ENCODE measurements at places on chromosomes 16 and 17.
A peak's percentile ranks its signal among the peaks of the same experiment; 100 is the strongest.

- no peak for DNase-seq
These were observed 10.1 kb downstream of the GAST start for GRCh38 chr17:41722231-41722630.

GRCh38 chr16:19499481-19499880 lies 22.4 kb downstream of the GDE1 start:
- DNase-seq = no peak

- no peak for DNase-seq
These were observed 310.0 kb downstream of the CBLN1 start for GRCh38 chr16:48971571-48972077.

- DNase-seq = no peak
These were observed 55.9 kb downstream of the WDR45B start for GRCh38 chr17:82592289-82592766.

- DNase-seq = no peak
These were observed 8.5 kb downstream of the MLLT6 start for GRCh38 chr17:38713456-38714075.

- no peak for DNase-seq
These were observed at the start of gene TEKT3 for GRCh38 chr17:15341385-15341849. TSS of gene TEKT3 (minus strand) at chr17:15341597. CDS start at chr17:15331585, 10,012 bp downstream.

- peak; percentile 98 for DNase-seq
These were observed 16.5 kb downstream of the ADAM11 start for GRCh38 chr17:44775136-44775837.

- DNase-seq = no peak
These were observed 10.7 kb downstream of the MMD start for GRCh38 chr17:55410722-55411462.

DNA sequence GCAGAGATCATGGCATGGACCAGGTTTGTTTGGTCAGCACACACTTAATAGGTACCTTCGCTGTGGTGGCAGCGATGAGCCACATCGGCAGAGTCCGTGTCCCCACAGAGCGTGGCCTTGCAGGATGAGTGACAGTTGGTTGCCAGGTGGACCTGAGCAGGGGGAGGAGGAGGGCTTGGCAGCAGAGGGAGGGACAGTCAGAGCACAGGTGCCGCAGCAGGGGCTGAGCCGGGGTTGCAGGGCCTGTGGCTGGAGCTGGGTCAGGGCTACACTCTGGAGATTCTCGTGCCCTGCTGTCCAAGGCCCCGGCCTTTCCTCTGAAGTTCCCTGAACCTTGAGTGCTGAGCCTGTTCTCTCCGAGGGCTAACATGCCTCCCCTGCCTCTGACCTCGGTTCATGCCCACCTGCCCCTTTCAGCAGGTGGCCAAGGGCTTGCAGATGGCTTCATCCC lies 24.8 kb downstream of the POLR3E start:
- DNase-seq = no peak

- DNase-seq = peak; percentile 83
These were observed 32.3 kb downstream of the RAP1GAP2 start for GRCh38 chr17:2828397-2829038.

GRCh38 chr16:19132255-19132654 lies 18.5 kb downstream of the ITPRIPL2 start:
- DNase-seq = no peak

- no peak for DNase-seq
These were observed at the start of gene AANAT for GRCh38 chr17:76467366-76467765. TSS of gene AANAT (plus strand) at chr17:76467603. CDS start at chr17:76468747, 1,144 bp downstream.

DNA sequence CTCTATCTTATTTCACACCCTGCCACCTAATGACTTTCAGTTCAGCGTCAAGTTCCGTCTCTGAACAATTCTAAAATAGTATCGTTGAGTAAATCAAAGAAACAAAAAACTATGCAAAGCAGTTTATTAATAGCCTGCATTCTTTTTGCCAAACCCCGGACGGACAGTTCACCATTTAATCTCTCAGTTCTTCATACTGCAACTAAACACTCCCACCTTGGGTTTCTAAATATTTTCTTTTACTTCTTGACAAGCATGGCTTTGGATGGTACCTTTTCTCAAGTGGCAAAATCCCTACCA lies 1.2 kb downstream of the MYH11 start:
- no peak for DNase-seq

DNA sequence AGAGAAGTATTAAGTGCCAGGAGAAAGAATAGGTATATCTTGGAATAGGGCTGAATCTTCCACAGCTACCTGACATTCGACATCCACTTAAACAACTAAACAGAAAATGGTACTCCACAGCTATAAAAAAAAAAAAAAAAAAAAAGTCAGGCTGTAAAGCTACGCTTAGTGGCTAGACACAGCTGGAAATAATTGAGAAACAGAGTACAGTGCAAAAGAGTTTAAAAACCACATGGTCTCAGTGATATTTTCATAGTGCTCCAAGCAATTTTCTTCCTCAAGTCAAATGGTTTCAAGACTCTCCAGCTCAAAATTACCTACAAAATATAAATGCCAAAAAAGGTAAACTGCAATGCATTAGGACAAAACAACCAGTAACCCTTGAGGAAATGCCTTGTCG lies 607.1 kb downstream of the KCNJ2 start:
- DNase-seq = no peak

DNA sequence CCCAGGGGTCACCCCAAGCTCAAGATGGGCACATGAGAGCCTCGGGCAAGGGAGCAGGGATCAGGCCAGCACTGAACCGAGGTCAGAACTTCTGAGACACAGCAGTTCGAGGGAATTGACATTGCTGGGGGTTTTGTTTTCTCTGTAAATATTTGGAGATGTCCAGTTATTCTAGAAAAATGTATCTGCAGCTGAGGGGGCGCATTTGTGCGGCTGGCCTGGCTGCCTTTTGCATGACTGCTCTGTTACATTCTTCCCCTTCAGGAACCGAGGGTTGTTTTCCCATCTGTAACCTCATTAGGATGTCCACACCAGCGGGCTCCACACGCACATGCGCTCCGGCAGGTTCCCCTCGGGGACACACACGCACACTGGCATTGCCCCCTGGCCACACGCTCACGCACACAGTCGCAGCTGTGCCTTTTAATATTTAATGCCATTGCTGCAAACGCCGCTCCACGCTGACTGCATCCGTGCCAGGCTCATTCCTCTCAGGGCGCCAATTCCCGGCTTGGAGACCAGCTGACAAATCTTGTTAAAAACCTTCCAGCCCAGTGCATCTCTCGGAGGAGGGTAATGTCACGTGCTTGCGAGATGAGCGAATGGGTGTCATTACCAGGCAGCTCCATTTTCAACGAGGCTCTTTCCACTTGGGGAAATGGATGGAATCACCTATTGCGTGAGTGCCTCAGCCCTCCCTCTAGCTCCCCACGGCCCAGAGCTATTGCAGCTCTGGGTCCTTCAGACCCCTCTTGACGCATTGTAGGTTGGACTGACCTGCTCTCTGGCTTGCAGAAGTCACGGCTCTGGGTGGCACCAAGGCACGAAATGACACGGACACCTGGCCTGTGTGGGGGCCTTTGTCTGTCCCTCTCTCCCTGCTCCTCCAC lies 13.1 kb downstream of the CCR7 start:
- DNase-seq = peak; percentile 63

DNA sequence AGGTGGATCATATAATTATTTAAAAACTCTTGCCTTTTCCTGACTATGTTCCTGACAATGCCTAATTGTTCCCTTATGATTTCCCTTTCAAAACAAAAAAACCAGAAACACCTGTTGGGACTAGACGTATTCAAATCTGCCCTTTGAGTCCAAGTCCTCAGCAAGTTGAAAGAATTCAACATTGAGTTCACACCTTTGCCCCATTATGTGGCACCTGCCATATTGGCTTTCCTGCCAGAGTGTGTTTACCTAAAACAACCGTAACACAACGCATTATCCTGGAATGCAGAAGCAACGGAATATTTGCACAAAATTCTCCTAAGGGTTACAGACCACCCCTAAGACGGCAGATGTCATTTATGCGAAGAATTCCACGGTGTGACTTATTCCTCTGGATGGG lies 105.9 kb downstream of the ZFHX3 start:
- DNase-seq = no peak

DNA sequence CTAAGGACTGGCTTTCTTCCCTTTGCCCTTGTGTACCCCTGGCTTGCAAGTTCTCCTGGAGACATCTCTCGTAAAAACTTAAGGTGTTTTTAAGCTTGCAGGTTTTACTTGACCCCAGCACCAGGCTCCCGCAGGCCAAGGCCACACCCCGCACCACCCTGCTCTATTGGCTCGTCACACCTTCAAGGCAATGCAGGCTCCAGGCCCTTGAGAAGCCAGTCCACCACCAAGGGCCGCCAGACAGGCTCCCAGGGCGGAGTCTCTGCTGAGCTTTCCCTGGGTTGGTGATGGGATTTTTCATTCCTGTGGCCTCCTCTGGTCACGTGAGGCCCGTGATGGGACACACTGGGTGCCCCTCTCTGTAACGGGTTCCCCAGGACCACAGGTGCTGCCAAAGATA lies 9.9 kb downstream of the CSNK1D start:
- DNase-seq = no peak

DNA sequence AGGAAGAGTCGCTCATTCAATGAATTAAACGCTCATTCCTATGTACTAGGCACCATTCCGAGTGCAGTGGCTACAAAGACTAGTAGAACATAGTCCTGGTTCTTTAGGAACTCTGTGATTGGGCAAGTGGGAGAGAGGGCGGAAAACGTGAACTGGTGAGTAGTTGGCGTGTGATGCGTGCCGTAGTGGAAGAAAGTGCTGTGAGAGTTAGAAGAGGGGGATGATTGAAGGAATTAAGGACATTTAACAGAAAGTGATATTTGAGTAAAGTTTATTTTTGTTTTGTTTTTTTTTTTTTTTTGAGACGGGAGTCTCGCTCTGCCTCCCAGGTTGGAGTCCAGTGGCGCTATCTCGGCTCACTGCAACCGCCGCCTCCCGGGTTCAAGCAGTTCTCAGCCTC lies 7.9 kb upstream of the SLFN14 start:
- peak; percentile 35 for DNase-seq

DNA sequence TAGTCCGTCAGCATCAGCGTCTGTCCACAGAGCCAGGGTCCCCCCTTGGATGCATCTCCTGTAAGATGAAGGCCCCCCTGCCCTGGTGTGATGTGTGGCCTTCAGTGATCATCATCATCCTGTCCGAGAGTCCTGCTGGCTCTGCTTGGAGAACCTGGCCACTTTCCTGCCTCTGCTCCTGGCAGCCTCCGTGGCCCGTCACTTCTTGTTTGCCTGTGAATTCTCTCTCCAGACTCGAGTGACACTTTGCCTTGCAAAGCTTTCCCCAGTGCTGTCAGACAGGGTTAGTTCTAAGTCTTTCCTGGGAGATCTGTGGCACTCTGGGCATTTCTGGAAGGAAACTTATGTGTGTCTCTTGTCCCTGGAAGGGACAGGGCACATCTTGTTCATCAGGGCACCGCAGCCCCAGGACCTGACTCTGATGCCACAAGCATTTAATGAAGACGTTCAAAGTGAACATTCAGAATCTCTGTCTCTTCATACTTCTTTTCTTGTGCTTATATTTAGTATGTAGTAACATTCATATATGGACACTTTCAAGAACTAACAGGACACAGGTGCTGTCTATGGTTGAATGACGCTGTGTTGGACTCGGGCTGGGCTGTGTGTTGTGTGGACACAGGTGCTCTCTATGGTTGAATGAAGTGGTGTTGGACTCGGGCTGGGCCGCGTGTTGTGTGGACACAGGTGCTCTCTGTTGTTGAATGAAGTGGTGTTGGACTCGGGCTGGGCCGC lies 68.5 kb downstream of the RPTOR start:
- DNase-seq = no peak

DNA sequence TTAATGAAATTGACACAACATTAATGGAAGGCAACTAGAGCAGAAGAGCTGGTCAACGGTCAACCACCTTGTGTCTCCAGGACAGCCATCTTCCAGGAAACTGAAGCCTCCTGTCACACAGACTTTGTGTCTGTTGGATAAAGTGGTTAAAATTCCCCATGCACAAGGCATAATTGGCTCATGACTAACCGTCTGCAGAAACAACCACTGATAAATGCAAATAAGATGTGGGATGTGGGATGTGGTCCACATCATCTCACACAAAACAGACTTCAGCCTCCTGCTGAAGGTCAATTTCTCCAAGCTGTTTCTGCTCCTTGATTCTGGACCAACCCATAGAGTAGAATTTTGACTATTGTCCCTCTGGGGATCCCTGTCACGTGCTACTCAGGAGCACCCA lies 26.9 kb upstream of the XYLT1 start:
- no peak for DNase-seq

GRCh38 chr17:32773856-32774694 lies 102.8 kb downstream of the MYO1D start:
- no peak for DNase-seq

- DNase-seq = no peak
These were observed 4.9 kb upstream of the TBX4 start for GRCh38 chr17:61447358-61447757.

- DNase-seq = no peak
These were observed 52.2 kb upstream of the STH start for GRCh38 chr17:45946841-45947256.

DNA sequence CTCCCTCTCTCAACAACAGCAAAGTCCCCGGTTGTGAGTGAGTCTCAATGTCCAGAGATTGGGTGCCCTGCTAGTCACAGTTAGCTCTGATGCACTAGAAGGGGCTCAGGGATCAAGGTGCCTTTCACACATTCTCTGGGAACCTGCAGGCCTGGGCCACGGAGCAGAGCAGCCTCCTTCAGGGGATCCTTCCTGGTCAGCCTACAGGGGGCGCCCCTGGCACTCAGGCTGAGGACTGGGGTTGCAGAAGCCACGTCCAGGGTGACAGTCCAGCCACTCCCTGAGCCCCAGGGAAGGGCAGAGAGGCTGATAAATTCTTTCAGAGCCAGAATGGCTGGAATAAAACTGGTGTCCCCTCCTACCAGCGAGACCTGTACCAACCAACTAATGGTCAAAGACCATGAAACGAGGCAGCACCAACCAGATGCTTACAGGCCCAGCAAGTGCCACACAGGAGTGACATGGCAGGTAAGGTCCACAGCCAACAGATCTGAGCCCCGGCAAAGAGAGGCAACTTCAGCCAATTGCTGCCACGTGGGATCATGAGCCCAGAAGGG lies 43.5 kb downstream of the ST3GAL2 start:
- DNase-seq = peak; percentile 65

DNA sequence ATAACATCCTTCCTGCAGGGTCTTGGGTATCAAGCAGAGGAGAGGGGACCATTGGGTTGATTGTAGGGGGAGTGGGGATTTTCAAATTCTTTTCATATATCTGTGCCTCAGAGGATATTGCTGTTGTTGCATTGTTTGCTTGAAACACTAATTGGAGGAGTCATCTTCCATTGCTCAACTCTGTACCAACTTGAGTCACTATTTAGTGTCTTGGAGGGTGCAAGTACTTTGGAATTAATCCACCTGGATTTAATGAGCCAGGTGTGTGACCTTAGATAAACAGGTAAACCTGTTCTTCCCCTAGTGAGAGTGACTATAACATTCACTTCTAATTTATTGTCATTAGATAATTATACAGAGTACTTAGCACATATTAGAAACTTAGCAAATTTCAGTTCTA lies 151.3 kb upstream of the CNTNAP4 start:
- DNase-seq = no peak

GRCh38 chr17:57914273-57915142 lies 40.7 kb downstream of the CUEDC1 start:
- no peak for DNase-seq
